Activated T-cell treated with anti-CD3 and anti-CD28 coated beads, Interleukin-2, amount 50 U/mL, for 1 hour (primary cell): ENCODE measurements at places on chromosomes 6 and 20.

DNA sequence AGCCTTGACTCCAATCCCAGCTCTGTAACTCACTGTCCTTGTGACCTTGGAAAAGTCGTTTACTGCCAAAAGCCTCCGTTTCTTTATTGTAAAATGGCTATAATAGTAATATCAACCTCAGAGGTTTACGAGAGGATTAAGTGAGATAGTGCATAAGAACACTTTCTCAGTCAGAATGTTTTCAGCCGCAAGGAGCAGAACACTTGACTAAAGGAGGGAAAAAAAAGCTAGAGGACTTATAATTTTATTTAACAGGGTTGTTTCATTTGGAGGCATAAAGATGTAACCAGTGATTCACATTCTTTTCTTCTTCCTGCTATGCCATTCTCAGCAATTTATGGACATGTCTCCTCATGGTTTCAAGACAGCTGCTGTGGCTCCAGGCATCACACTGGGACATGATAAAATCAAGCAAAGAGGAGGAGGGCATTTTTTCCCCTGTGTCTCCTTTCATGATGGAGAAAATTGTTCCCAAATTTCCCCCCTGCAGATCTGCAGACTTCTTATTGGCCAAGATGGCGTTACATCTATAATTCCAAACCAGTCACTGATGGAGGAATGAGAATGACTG, 143.0 kb upstream of the PTPN1 start:
- no peak for DNase-seq

- DNase-seq, result no peak
These were observed 2.9 kb upstream of the PPDPF start for GRCh38 chr20:63517376-63518309.

GRCh38 chr6:47634210-47635047, 64.0 kb upstream of the ADGRF4 start:
- DNase-seq, result no peak

GRCh38 chr6:69489970-69490369, 306.8 kb downstream of the LMBRD1 start:
- DNase-seq, result no peak

DNA sequence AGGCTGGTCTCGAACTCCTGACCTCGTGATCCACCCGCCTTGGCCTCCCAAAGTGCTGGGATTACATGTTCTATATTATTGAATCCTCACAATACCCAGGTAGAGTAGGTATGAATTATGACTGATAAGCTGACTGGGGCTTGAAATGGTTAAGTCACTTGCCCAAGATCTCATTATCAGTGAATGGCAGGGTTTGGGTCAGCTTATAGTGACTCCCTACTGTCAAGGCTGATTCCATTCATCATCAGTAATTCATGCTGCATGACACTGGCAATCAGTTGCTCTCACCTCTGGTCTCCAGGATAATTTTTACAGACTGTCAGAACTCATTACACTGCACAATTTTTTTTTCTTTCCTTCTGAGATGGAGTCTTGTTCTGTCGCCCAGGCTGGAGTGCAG, 127.6 kb downstream of the KIF13A start:
- no peak for DNase-seq

DNA sequence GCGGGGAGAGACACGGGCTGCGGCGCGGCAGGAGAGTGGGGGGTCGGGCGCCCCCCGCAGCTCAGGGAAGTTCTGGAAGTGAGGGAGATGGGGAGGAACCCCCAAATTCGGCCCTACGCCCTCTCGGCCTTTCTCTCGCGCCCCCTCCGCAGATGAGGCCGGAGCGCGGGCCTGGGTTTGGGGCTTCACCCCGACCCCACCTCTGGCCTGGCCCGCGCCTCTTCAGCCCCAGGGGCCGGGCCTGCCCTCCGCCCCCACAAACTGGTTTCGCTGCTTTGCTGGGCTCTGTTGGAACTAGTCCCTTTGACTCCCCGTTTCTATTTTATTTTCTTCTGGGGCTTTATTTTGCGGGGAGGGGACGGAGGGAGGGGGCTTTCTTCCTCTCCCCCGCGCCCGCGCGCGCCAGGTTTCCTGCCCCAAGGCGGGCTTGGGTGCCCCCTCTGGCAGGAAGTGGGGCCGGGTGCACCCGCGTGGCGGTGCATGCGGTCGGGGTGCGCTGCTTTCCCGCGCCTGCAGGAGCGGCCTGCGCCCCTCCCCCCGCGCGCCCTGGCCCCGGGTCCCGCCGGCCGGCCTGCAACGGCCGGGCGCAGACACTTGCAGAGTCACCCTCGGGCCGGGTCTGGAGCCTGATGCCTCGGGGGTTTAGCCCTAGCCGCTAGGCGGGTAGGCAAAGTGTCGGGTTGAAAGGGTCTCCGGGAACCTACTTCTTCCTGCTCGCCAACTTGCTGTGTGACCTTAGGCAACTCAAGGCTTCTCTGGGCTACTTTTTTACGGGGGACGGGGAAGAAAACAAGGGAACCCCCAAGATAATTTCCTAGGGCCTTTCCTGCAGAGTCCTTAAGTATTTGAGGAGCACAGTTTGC, 1.3 kb downstream of the HMGA1 start:
- peak; percentile 75 for DNase-seq

GRCh38 chr6:63799313-63799712, 163.7 kb downstream of the PHF3 start:
- no peak for DNase-seq

DNA sequence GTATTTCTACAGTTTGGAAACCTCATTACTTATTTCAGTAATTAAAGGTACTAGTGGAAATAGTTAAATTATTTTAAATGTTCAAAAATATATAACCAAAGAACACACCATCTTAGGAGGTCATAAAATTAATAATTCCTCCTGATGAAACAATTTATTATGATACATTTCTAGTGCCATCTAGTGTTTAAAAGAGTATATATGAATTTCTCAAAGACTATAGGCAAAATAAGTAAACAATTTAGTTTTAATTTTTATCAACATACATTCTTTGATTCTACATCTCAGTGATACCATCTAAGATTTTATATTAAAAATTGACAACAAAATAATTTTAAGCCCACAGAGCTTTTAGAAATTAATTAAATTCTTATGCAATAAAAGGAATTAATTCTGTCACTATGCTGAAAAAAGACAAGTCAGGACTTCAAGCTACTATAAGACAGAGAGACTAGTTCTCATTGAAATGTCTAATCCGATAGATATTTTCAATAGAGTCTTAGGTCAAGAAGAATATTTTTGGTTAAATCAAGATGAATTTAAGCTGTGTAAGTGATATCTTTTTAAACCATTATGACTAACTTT, 107.8 kb upstream of the RNF217 start:
- no peak for DNase-seq

DNA sequence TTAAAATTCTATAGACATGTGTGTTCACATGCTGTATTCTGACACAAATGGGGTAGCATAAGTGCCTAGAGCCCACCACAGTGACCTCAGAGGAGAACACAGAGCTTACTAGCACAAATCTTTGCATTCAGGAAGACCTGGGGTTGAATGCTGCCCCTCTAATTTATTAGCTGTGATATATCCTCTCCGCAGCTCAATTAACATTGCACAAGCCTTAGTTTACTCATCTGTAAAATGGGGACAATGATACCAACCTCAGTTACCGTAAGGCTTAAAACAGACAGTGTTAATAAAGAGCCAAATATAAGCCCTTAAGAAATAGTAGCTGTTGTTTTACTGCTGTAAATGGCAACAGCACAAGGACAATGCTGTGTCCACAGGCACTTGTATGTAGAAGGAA, 36.2 kb upstream of the IL17A start:
- DNase-seq, result no peak

DNA sequence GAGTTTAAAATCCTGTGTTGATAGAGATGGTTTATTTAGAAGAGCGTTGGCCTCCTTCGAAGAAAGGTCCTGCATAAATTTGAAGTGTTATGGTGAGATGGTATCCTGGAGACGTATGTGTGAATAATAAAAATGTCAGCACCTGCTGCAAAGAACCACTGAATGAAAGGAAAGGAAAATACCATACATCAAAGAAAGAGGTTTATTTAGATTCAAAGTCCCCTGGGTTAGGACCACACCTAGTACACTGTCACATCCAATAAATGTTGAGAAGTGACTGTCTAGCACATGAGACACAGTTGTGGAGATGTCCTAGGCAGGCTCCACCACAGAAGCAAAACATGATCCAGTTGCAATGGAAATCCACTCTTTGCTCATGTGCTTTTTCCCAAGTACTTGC, 214.7 kb downstream of the PAX1 start:
- DNase-seq, result no peak

GRCh38 chr20:16844406-16844805, 96.2 kb downstream of the OTOR start:
- DNase-seq, result no peak

- no peak for DNase-seq
These were observed 252.9 kb downstream of the GRM1 start for GRCh38 chr6:146281651-146282362.

DNA sequence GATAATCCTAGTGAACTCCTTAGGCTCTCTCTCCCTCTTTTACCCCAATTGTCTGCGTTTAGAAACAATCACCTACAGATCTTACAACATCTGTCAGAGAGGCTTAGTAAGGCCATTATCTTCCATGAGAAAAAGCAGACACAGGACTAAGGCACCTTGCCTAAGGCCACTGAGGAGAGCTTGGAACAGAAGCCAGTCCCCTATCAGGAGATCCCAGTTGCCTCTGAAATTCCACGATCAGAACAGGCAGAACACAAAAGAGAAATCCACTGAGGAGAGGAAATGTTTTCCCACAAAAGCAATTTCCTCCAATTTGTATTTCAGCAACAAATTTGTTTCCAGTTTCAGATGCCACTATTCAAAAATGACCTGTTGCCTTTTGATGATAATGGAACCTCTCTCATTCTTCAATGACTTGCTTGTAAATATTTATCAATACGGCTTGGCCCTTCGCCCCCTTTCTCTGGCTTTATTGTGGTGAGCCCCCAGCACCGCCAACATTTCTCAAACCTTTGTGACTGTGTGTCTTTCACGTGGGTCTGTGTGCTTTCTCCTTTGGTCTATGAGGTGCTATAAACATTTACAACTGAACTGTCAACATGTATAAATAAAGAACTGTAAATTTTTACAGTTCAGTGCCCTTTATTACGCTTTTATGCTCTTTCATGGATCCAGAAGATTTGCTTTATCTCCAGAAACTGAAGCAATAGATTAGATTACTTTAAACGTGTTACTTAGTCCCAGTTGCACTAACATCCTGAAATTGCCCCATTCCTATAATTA, 187.8 kb upstream of the PHACTR1 start:
- DNase-seq, result no peak

GRCh38 chr6:16181439-16182297, 52.8 kb downstream of the MYLIP start:
- no peak for DNase-seq

DNA sequence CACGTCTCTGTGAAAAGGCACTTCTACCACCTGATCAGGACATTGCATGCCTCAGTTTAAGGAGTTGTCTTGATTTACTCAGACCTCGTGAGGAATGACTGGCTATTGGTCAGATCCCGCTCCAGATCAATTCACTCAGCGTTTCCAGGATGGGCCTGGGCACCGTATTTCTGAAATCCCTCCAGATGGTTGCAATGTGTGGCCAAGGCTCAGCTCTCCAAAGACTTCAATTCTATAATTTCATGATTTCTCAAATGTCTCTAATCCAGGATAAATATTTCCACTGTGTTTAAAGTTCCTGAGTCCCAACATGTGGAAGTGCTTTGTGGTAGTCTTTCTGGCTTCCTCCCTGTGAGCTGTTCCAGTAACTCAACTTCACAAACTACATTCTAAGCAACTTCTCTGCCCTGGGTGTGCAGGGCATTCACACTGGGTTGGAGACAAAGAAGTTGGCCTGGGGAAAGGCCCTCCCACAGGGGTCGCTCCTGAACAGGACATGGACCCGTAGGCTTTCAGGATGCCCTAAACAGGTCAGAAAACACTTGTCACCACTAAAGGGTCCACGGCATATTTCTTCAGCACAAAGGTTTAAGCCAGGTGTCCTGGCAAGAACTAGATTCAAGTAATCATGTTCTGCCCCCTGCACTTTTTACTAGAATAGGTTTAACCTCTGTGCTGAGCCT, 212.1 kb downstream of the WDR27 start:
- no peak for DNase-seq

DNA sequence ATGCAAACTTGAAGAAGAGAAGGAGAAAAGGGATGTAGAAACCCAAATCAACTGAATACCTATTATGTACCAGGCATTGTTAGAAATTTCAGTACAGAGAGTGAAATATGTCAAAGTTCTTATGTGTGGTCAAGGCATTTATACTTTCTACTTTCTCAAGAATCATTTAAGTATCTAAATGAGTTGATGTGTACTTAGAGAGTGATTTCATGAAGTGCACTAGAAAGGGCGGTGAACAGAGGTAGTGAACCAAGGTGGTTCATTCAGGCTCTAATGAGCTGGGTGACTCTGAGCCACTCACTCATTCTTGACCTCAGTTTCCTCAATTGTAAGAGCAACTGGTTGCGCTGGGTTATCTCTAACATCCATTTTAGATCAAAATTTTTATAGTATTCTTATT, 3.3 kb downstream of the PDE7B start:
- no peak for DNase-seq

DNA sequence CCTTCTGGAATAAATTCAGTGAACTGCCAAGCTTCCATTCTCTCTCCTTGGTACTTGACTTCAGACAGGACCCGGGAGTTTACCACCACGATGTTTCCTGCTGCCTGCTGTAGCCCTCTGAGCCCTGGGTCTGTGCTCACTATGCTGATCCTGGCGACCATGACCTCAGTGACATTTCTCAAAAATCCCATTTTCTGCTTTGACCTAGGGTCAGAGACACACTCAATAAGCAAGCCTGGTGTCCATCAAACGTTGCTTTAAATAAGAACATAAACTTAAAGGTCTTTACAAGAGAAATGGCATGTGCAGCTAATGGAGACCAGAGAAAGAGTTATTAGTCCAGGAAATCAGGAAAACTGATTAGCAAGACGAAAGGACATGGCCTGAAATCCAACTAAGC, 509.7 kb upstream of the SULF2 start:
- DNase-seq, result no peak

GRCh38 chr6:167800549-167800948, 26.2 kb upstream of the AFDN start:
- DNase-seq, result no peak

DNA sequence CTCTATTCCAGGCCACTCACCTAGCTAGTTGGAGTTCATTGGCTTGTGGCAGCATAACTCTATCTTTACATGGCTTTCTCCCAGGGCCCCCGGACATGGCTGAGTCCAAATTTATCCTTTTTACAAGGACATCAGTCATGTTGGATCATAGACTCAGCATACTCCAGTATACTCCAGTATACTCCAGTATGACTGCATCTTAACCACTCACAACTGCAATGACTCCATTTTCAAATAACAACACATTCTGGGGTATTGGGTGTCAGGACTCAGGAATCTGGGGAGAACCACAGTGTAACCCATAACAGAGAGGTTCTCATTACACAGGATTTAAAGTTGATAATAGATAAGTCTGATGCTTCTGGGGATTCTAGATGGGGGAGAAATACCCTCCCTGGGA, 53.8 kb upstream of the TSHZ2 start:
- no peak for DNase-seq

- no peak for DNase-seq
These were observed 39.3 kb upstream of the SMLR1 start for GRCh38 chr6:130787726-130788500.

DNA sequence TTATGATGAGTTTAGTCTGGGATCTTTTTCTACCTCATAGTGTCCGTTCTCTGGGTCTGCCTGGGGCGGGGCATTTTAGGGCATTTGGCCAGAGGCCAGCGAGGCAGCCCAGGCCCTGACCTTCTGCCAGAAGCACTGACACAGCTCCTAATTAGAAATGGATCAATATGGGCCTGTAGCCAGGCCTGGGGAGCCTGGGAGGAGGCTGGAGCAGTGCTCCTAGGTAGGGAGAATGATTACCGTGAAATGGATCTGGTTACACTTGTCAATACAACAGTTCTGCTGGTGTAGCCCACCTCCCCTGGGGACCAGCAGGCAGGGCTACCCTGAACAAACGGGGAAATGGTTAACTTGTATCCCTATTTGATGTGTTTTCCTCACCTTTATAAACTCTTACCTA, 23.0 kb downstream of the RALY start:
- DNase-seq, result no peak
